ENCODE measurements at places on chromosomes 2 and 18.
A peak's percentile ranks its signal among the peaks of the same experiment; 100 is the strongest.

GRCh38 chr2:157748371-157749142, 119.9 kb upstream of the ACVR1C start:
- no peak for DNase-seq

DNA sequence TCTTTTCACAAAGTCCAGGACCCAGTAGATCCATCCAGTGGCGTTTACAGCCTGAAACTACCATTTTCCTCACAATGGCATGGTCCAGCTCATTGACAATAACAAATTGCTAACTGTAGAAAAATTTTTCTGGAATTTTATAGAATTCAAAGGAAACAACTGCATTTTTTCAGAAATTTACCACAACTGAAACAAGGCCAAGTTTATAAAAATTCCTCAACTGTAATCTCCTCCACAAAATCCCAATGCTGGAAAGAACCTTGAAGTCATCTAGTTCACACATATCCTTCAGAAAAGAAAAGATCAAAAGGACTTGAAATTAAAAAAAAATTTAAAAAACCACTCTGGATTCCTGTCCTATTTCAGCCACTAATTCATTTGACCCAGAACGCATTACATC, 226.0 kb upstream of the CTAGE1 start:
- DNase-seq: peak; percentile 31

- DNase-seq: peak; percentile 37
Measured at GRCh38 chr18:10377956-10378355, 76.5 kb upstream of the APCDD1 start.

- DNase-seq: peak; percentile 100
Measured at GRCh38 chr2:85772019-85772745, 18.4 kb downstream of the ATOH8 start.

DNA sequence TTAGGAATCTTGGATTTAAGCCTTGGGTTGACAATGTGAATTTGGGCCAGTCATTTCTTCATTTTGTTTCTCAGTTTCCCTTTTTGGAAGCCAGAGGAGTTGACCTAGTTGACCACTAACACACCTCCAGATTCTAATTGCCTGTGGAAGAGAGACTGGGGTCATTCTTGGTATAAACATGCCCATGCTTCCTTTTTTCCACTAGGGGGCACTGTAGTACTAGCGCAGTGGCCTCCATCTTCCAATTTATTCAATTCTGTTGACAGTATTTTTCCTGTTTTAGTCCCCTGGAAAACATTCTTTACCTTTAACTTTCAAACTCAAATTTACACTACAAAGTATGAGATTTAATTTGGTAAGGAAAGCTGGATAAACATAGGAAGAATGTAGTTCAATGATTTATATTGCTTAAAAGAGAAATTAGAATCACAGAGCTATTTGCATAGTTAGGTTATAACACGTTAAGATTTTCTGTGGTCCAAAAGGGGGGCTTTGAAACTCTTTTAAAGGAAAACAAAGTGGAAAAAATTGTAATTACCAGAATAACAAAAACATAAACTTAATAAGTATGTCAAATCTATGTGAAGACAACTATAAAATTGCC, 57.5 kb upstream of the AGPS start:
- DNase-seq: peak; percentile 53

GRCh38 chr2:237901932-237902850, 42.8 kb downstream of the RAMP1 start:
- no peak for DNase-seq

GRCh38 chr2:199966976-199967375, 11.6 kb downstream of the MAIP1 start:
- no peak for DNase-seq

DNA sequence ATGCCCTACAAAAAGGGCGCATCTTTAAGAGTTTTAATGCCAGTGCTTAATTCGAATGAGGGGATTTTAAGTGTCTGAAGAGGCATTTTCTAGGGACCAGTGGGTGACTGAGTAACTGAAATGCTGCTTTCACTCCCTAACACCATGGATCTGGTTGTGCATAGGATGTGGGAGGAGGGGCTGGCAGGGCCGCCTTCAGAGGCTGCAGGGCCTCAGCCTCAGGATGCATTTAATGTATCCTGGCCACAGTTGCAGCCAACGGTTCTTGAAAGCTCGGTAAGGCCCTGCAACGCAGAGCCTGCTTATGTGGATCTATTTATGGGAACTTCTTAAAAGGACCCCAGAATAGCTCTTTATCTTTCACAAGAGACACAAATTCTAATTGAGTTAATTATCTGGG, 25.8 kb upstream of the IL18RAP start:
- no peak for DNase-seq

DNA sequence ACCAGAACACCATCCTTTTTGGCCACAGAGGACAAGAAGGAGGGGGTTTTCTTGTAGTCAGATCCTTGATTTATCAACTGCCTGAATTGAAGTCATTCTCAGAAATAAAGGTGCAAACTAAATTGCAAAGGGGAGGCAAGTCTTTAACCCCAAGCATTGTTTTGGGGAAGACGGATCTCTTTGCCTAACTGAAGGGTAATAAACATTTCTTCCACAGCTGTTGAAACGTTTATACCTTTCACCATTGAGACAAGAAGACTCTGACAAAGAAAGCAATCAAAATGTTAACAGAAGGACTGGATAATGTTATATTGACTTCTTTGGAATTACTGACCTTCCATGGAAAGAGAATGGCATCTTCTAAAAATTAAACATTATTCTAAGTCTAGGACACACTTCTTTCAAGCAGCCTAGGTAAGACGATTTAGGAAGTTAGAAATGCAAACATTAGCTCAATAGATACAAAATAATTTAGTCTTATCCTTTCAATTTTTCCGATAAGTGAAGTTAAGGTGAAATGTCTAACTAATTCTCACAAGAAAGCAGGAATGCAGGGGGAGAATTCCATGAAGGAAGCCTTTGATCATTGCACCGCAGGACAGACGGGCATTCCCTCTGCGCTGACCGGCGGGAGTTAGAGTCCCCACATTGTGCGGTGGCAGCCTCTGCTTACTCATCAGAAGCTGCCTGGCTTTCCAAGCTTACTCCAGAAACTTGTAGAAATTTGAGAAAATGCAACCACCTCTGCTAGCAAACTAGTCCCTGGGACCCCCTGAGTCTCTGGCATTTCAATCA, 69.4 kb upstream of the COPS8 start:
- DNase-seq: peak; percentile 17

DNA sequence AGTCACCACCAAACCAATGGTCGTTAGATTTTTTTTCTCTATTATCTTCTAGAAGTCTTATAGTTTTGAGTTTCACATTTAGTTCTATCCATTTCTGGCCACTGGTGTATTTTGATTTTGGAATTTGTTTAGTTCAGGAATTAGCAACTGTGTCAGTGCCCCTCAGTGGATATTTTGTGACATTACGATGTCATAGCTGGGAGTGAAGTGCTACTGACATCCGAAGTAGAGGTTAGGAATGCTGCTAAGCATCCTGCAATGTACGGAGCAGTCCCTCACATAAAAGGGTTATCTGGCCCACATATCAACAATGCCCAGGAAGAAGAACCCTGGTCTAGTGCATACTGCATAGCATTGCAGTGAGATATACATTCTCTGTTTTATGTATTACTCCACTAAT, 157.4 kb upstream of the RGPD4 start:
- peak; percentile 48 for DNase-seq

GRCh38 chr18:11767329-11767728, 78.3 kb downstream of the GNAL start:
- no peak for DNase-seq

- DNase-seq: no peak
Measured at GRCh38 chr18:45527891-45528290, 87.4 kb upstream of the SLC14A2 start.

DNA sequence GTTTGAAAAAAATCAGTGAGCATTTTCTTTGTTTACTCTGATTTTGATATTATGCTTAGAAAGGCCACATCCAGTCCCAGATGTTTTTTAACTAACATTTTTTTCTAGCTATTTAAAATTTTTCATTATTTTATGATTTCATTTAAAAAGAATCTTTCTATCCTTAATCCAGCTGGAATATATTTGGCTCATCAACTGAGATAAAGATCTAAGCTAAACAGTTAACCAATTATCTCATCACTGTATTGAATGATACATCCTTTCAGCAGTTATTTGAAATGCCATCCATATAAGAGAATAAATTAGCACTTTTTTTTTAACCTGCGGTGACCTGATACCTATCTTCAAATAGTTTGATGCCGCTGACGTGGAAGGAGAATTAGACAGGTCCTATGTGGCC, 245.5 kb upstream of the COPS8 start:
- DNase-seq: no peak

GRCh38 chr18:53745224-53745967, 479.1 kb downstream of the MBD2 start:
- no peak for DNase-seq

DNA sequence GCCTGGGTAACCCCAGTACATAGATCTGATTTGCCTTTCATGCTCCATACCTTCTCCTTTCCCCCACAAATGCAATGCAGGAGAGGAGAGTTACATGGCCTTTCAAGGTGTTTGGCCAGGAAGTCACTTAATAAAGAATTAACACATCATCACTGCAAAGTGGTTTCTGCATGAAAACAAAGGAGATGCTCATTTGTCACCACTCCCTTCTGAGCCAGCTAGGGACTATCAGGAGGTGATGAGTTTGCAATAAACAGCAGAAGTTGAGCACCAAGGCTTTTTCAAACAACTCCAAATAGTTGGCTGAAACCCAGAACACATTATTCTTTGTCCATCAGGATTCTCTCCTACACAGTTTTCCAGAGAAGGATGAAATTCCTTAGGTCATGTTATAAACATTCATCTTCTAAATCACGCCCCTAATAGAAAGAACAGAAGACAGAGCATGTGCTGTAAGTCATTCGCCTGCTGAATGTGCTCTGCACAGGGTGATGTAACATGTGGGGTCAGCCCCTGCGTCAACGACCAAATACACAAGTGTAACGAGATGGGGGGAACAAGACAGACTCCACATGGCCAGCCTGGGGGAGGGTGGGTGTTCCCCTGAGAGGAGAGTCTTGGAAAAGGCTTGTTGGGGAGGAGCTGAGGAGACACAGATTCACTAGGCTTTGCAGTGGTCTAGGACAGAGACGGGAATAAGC, 87.3 kb upstream of the RMDN2 start:
- DNase-seq: no peak

- DNase-seq: peak; percentile 67
Measured at GRCh38 chr2:47172156-47172921, 17.2 kb upstream of the STPG4 start.

DNA sequence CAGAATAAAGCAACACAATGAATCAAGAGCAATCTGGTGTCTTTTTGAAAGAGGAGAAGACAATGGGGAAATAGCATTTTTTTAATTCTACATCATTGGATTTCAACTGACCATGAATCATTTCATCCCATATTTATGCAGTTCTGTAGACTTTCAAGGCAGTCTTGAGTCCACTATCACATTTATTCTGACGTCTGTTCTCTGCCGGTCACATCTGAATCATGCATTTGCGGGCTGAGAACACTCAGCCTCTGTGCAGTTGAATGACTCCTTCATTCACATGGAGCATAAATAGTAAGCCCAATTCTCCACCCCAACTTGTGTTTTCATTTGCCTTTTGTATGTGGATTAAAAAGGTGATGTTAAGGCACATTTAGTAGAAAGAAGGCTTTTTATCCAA, 128.2 kb downstream of the AKAIN1 start:
- DNase-seq: peak; percentile 2

DNA sequence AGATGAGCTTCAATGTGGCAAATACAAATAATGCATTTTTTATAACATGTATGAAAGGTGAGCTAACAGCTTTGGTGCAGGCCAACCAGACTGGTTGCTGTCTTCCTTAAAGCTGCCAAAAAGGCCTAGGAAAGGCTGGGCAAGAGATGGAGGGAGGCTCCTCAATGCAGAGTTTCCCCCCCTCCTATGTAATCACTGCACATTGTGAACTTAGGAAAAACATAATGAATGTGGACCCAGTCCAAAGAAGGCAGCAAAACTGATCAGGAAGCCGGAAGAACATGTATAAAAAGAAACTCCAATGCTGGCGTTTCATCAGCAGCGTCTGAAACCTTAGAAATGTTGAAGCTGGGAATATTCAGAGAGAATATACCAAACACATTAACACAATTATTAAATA, 84.2 kb upstream of the LYPD6 start:
- no peak for DNase-seq

- no peak for DNase-seq
Measured at GRCh38 chr2:98473995-98474780, 29.5 kb downstream of the INPP4A start.

- no peak for DNase-seq
Measured at GRCh38 chr18:60746919-60747318, 374.3 kb upstream of the MC4R start.

DNA sequence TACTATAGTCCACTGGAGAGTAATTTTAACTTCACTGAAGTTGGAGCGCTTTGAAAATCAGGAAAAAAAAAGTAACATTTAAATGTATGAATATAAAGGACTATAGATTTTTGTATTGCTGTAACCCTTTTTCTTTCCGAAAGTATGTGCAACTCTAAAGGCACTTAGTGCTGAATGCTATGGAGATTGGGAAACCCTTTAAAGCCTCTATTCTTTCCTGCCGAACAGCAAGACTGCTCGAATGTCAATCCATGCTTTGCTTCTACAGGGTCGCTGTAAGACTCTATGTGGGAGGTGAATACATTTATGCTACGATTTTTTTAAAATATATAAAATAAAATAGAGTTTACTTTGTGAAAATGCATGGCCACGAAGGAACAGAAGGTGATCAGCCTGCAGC, 825 bp downstream of the GRB14 start:
- DNase-seq: no peak

- DNase-seq: no peak
Measured at GRCh38 chr2:207939342-207940108, 85.8 kb downstream of the PLEKHM3 start.

- peak; percentile 13 for DNase-seq
Measured at GRCh38 chr2:200483729-200484198, 26.1 kb downstream of the KCTD18 start.

GRCh38 chr2:64402876-64403275, 51.1 kb upstream of the LGALSL start:
- peak; percentile 36 for DNase-seq

DNA sequence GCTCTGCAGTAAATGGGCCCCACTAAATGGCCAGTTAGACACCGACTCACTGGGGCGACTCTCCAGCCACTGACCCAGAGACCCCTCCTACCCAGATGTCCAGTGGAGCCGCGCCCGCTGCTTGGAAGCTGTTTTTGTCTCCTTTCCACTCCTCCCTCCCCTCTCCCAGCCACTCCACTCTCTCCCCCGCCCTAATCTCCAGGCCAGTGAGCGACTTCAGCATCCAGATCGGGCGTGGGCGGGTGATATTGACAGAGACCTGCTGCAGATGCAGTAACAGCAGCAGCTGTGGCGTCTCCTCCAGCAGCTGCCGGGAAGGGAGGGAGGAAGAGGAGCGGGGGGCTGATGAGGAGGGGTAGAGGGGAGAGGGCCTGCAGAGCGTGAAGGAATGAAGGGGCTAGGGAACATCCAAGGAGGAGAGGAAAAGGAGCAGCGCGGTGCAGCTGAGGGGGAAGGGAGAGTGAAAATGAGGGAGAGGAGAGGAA, at the start of gene SCN7A:
Gene SCN7A (minus strand): TSS at position 110 of the 485 bp plus-strand sequence. CDS start 16,553 bp downstream, outside the sequence.
- DNase-seq: peak; percentile 2

Data from RPMI7951 (cell line).